B cell (primary cell): ENCODE measurements at places on chromosomes 5 and 9.

- DNase-seq: no peak
Measured at GRCh38 chr5:19865336-19866089, 122.5 kb downstream of the CDH18 start.

DNA sequence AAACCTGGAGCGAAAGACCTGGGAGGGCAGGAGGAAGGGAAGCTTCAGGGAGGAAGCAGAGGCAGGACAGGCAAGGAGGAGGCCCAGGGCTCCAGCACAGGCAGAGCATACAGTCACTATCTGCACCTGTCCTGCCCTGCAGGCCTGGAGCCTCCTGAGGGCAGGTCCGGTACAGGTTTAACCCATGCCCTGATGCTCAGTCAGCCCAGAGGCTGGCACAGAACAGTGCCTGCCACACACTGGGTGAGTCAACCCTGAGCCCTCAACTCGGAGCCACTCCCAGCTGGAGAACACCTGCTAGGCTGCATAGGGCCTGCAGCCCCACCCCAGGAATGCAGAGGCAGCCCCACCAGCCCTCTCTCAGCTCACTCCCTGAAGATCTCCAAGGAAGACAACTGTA lies 161.5 kb upstream of the PHYKPL start:
- no peak for DNase-seq

GRCh38 chr5:80069251-80069800 lies 34.2 kb downstream of the THBS4 start:
- no peak for DNase-seq

- no peak for DNase-seq
Measured at GRCh38 chr9:76486151-76486550, 27.2 kb downstream of the GCNT1 start.

GRCh38 chr9:90124961-90125360 lies 517.7 kb downstream of the DIRAS2 start:
- no peak for DNase-seq

GRCh38 chr5:154243736-154244135 lies 53.2 kb downstream of the GALNT10 start:
- DNase-seq: no peak

GRCh38 chr5:112331892-112332291 lies 87.2 kb downstream of the EPB41L4A start:
- no peak for DNase-seq

DNA sequence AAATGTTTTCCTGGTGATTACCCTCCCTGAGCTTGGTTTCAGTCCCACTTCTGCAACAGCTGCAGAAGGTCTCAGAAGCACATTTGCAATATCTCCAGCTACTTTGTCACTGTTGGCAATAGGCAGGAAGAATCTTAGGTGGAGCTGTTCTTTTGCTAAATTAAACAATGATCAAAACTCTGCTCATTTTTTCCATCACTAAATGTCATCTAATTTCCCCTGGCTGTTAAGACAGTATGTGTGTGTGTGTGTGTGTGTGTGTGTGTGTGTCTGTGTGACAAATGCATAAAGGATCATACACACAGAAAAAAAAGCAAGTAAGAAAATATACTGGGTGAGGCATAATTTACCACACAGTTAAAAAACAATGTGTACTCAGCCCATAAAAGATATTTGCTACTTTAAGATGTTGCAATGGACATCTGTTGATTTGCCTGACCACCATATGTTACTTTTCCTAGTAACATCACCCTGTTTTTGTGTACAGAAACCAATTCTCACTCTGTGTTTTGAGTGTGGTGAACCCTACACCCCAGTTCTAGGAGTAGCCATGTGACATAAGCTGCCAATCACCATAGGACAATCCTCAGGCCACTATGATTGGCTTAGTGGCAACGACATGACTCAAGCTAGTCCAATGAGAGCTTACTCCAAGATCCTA lies 572.6 kb upstream of the CLINT1 start:
- DNase-seq: no peak

- DNase-seq: no peak
Measured at GRCh38 chr9:132245465-132245864, 83.6 kb downstream of the NTNG2 start.

GRCh38 chr5:133072021-133072420 lies 20.2 kb downstream of the HSPA4 start:
- no peak for DNase-seq

GRCh38 chr5:132272311-132273210 lies 15.1 kb downstream of the PDLIM4 start:
- peak; percentile 71 for DNase-seq

DNA sequence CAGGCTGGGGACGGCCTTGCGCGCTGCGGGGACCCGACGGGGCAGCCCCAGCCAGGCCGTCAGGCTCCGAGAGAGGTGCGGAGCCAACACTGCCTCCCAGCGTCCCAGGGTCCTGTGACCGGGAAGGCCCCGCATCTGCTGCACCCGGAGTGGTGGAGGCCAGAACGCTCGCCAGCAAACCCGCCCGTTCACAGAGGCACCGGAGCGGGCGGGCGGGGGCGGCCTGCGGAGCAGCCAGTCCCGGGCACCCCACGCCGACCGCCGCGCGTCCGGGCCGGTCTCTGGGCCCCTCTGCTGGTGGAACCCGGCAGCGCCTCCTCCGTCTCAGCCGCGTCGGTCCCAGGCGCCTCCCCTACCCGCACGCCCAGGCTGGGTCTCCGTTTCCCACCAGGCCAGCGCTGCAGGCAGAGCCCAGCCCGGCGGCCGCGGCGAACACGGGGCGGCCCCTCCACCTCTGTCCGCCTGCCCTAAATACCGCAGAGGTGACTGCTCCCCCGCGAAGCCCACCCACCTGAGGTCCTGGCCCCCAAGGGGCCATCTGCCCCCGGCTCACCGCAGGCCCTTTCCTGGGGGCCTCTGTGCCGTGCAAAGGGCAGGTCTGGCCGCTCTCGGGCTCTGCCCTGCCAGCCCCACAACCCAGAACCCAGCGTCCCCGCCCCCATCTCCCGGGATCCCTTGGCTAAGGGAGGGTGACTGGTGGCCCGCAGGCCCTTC lies 15.9 kb downstream of the EXD3 start:
- peak; percentile 69 for DNase-seq

- DNase-seq: no peak
Measured at GRCh38 chr9:93549611-93550010, 26.8 kb upstream of the PHF2 start.

DNA sequence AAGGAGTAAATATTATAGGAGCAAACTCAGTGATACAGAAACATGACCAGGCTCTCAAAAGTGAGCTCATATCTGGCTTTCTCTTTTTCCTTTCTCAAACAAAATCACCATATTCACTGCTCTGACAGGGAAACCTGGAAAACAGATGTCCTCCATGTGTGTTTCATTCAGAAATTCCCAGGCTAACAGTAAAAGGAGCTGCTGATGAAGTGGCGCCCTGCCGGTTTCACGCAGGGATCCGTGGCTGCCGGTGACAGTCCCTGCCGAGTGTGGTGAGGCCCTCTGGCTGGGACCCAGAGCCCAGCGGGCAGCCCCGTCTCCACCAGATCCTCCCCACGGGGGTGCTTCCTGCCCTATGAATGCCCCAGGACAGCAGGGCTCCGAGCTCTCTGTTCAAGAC lies 208.1 kb downstream of the GNA14 start:
- DNase-seq: no peak

- no peak for DNase-seq
Measured at GRCh38 chr9:137462986-137463930, 4.1 kb upstream of the NSMF start.

DNA sequence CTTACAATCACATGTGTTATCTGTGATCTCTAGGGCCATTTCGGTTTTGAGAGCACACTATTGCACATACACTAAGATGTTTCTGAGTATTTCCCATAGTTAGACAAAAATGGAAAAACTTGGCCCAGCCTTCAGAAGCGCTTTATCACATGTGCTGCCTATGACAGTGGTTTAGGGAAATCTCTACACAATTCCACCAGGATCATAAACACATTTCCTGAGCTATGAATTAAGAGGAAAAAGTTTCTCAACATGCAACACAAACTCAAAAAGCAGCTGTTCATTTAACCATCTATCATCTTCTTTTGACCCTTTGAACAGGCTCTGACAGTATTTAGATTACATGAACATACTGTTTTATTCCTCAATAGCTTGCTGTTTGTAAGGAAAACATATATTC lies 15.1 kb downstream of the FGF1 start:
- DNase-seq: no peak

- no peak for DNase-seq
Measured at GRCh38 chr9:16413509-16414016, 456.9 kb downstream of the BNC2 start.

DNA sequence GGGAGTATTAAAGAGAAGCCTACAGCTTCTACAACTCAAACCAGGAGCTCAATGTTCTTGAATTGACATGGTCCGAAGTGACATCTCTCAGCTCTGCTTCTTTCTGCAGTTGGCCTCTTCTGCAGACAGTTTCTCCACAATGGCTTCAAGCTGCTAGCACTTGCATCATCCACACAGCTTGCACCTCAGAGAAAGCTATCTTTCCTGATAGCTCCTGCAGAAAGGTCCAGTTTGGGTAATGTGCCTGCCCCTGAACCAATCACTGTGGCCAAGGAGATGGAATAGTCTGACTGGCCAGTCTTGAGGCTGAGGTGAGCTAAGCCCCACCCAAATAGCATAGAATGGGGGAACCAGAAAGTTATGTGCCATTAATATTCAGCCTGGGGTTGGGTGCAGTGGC lies 95.8 kb upstream of the ABCA1 start:
- DNase-seq: no peak

DNA sequence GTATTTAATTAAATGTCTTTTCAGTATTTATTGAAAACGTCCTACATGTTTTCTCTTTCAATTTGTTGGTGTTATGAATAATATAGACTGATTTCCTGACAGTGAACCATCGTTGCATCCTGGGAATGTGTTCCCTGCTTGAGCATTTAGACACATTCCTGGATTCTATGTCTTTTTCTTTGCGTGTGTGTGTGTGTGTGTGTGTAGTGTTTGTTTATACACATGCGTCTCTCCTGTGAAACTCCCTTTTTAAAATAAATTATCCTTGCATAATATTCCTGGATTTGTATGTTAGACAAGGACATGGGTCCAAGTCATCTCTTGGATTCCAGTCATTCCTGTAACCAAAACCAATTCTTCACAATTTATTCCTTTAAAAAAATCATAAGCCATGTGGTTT lies 153.4 kb downstream of the HSPA4 start:
- no peak for DNase-seq
